ENCODE measurements at places on chromosomes 3 and 15.

DNA sequence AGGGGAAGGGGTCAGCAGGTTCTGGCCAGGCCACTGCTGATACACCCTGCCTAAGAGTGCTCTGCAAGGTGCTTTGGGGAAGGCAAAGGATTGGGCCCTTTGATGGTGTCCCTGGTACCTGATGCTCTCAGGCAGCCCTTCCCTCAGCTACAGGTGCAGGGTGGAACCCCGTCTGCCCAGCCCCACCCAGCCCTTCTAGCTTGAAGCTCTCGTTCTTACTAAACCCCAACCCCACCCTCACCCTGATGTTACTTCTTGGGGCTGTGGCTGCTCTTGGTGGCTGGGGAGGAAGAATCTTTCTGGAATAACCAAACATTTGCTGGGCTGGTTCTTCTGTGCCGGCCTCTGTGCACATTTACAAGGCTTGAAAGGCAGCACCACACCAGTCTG, 6.4 kb downstream of the GNAI2 start:
- DNase-seq = no peak

DNA sequence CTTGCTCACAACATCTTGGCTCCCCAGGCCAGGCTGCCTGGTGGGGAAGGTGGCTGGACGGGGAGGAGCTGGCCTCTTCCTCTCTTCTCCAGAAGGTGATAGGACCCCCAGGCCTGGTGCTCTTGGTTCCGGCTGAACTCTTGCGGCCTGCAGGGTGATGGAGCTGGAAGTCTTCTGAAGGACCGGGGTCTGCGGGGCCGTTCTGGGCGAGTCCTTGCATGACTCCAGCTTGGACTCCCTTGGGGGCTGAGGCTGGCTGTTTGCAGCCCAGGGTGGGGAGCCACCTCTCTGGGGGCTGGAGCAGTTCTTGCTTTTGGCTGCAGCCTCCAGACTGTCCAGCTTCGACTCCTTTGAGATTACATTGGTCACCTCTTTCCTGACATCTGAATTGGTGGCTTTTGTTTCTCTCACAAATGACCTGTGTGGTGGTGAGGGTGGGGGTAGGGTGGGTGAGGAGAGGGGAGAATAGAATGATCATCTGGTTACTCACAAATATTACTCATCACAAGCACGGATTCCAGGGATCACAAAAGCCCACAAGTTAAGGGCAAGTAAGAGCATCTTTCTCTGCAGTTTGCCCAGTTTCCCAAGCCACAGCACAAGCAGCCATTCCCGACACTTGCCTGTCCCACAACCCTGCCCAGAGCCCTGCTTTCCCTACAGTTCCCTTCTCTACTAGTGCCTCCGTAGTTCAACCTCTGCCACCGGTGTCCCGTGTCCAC, 149.1 kb upstream of the HACD2 start:
- peak; percentile 75 for DNase-seq

DNA sequence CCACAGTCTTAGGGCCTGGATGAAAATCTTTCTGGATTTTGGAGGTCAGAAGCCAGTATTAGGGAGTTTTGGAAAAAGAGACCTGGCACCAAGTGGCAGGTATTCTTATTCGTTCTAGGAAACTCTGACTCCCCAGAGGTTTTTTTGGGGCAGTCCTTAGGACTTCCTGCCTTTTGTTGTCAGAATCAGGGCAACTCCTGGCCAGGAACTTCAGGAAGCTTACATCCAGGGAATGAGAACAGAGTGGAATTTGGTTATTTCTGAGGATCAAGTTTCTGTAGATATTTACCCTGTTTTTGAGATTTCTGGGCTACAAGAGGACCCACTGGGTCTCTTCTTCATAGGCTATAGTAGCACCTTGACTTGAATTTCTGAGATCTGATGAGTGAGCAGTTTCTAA, 15.5 kb downstream of the SCN10A start:
- DNase-seq = no peak

- no peak for DNase-seq
Observed at GRCh38 chr3:170490828-170491560, 72.3 kb downstream of the CLDN11 start.

DNA sequence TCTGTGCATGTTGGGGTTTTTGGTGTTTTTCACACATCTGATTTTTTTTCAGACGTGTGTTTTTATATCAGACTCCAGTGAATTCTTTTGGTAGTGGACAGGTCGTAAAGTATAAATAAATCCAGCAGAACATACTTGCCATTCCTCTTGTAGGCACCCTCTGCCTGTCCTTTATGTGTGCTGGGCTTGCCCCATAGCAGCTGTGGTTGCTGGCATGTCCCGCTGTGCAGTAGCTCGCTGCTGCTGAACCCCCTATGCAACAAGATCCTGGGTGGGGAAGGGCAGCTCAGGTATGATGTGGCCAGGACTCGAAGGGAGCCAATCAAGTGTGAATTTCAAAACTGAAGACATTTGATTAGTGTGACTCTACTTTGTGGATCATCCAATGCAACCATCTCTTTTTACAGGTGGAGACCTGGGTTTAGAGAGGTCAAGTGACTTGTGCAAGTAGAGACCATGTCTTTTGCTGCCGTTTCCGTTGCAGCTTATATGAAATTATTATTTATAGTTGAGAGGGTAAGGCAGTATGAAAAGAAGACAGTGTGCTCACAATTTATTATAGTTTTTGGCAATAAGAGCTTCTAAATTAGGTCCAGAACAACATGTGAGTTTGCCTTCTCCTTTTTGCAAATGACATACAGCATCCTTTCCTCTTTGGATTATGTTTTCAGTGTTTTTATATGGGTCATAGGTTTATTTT, 350.8 kb upstream of the C2CD4B start:
- no peak for DNase-seq

- DNase-seq = no peak
Observed at GRCh38 chr3:192850451-192850981, 67.1 kb downstream of the MB21D2 start.

GRCh38 chr3:1805331-1805730, 293.3 kb upstream of the CNTN4 start:
- no peak for DNase-seq

Measured in fibroblast of the aortic adventitia (primary cell).